ENCODE measurements at places on chromosomes 4 and X. TPM values are rescaled to one million over a fixed set of nuclear protein-coding genes. Genes with fewer than 3 reads are reported as not detected.
A peak's percentile ranks its signal among the peaks of the same experiment; 100 is the strongest.

DNA sequence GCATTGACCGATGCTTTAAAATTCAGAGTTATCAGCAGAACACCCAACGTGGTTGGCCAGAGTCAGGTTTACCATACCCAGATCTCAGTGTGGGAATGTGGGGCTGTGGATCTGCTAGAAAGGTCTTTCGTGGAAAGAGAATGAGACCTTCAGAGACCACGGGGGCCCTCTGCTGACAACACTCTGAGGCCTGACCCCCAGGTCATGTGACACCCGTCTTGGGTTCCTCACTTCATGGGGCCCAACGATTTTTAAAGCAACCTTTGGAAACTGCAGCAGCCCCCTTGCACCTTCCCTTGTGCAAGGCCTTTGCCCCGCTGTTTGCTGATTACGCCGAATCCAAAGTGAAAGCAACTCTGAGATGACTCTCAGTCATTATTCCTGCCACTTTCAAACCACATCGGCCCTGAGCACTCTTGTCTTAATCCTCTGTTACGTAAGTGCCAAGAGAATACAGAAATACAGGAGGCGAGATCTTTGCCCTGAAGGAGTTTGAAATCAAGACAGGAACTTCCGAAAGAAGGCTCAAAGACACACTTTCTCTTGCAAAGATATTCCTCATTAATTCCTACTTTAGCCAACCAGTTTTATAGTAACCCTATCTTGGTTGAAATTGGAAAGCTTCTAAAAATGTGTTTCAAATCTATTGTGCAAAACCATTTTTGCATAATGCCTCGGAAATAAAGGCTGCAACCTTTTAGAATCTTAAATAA is 88.3 kb downstream of the EVC2 start:
- no peak overlapping the region for H3K4me3 ChIP-seq
- H3K4me1 ChIP-seq, result no peaks in the 10 kb centered on the region
- H3K27ac ChIP-seq, result no peak overlapping the region
- H3K27me3 ChIP-seq, result no peaks in the 10 kb centered on the region

- H3K27me3 ChIP-seq, result no peaks in the 10 kb centered on the region
- DNase-seq, result no peak
- no peak overlapping the region for H3K4me3 ChIP-seq
- no peaks in the 10 kb centered on the region for H3K4me1 ChIP-seq
- no peaks in the 10 kb centered on the region for H3K36me3 ChIP-seq
Measured at GRCh38 chr4:179123084-179123483, 1680.8 kb upstream of the AGA start.

DNA sequence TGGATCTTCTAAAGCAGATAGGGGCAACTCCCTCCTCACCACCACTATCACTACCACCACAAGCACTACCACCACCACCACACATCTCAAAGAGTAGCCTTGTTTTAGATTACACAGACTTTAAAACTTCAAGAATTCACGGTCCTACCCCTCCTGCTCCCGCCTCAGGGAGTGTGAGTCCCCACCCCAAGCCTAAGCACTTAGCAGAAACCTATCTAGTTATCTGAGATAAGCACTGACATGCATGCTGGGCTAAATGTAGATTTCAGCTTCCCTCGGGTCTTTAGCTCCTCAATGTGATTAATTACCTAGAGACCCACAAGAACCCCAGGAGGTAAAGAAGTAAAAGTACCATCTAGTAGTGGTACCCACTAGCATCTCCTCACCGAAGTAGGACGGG is 775 bp downstream of the AMOT start:
- no peaks in the 10 kb centered on the region for H3K36me3 ChIP-seq
- peak overlapping the region; percentile 17 for H3K27ac ChIP-seq
- H3K4me1 ChIP-seq, result peaks cover 13% of the 10 kb centered on the region

DNA sequence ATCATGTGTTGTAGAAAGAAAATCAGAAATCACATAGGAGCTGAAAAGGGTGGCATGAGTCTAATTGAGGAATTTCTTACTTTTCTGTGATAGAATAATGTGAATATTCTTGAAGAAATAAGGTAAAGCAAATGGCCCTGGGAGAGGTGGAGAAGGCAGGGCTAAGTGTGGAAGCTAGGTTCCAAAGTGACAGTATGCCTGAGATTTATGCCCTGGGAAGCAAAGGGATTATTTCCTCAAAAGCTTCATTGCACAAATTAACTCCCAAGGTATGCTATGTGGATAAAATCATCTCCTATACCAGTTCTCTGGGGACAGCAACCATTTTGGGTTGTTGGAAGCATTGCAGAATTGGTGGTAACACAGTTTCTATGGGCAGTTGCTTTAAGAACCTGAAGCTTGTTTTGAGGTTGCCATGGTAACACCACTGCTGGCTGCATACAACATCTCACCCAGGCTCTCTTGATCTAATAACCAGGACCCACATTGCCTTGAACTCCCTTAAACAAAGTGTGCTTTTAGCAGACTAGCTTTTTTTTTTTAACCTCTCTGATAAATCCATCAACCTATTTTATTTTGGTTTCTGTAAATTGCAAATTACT is 21.0 kb downstream of the MAOA start:
- H3K36me3 ChIP-seq, result no peaks in the 10 kb centered on the region
- DNase-seq, result no peak
- no peak overlapping the region for H3K27ac ChIP-seq
- H3K4me3 ChIP-seq, result no peak overlapping the region
- peaks cover under 1% of the 10 kb centered on the region for H3K27me3 ChIP-seq

GRCh38 chr4:62487016-62487415 is 1286.9 kb downstream of the ADGRL3 start:
- no peak overlapping the region for H3K27ac ChIP-seq
- no peak for DNase-seq
- H3K27me3 ChIP-seq, result no peaks in the 10 kb centered on the region

DNA sequence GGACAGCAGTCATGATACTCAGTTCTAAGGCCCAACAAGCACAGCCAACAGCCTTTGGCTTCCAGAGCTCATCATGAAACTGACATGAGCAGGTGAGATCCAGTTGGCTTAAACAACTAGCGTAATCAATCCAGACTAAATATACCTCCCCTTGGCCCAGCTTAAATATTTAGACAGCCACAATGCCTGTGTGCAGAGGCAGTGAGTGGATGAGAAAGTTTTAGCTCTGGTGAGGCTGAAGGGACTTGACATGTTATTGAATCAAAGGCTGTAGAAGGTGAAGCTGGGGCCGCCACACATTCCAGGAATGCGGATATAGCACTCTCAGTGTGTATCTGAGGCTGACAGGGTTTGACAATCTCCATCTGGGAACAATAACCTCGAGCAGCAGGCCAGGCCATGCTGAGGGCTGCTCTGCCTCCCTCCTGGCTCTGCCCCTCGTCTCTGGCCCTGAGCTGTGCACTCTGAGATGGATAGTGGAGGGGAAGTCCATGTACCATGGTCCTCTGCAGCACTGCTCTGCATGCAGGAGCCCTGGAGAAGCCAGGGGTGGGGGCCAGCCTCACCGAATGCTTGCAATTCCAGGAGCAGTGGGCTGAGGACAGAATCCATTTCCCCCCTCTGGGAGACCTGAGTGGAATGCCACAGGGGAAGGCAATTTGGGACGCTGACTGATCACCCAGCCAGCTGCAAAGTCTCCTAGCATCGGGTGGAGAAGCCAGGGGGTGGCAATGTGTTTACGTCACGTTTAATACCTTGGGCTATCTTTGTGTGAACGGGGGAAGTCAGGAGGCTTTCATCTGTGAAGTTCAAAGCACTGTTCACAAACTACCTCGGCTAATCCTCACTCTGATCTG is 37.3 kb upstream of the RASL11B start:
- peak overlapping the region; percentile 41 for H3K27ac ChIP-seq
- H3K4me1 ChIP-seq, result peaks cover 37% of the 10 kb centered on the region
- H3K36me3 ChIP-seq, result peaks cover 4% of the 10 kb centered on the region
- no peaks in the 10 kb centered on the region for H3K27me3 ChIP-seq
- no peak overlapping the region for H3K4me3 ChIP-seq

- no peaks in the 10 kb centered on the region for H3K4me1 ChIP-seq
- no peak overlapping the region for H3K4me3 ChIP-seq
- H3K27me3 ChIP-seq, result peaks cover 2% of the 10 kb centered on the region
- no peak overlapping the region for H3K27ac ChIP-seq
- no peak for DNase-seq
Measured at GRCh38 chr4:123553279-123553678, 156.7 kb downstream of the SPRY1 start.

DNA sequence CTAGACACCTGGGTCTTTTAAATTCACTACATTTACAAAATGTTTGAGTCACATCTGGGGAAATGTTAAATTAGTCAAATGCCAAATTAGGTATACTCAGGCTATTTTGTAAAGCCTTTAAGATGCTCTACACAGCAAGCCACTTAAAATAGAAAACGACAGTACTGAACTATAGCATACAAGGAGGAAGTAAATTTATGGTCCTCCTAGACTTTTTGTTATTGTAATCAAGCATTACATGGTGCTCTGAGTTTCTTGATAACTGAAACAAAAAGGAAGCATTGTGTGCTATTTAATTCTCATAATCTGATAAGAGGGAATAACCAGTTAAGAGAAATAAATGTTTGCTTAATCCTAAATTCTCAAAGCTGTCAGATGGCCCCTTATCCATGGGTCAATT is 46.2 kb downstream of the SLC9A7 start:
- DNase-seq, result no peak
- no peak overlapping the region for H3K27ac ChIP-seq
- peaks cover 9% of the 10 kb centered on the region for H3K36me3 ChIP-seq

- H3K4me1 ChIP-seq, result no peaks in the 10 kb centered on the region
- no peak for DNase-seq
- H3K4me3 ChIP-seq, result no peak overlapping the region
- no peaks in the 10 kb centered on the region for H3K27me3 ChIP-seq
- H3K27ac ChIP-seq, result no peak overlapping the region
Measured at GRCh38 chrX:40844471-40844870, 109.1 kb upstream of the MED14 start.

DNA sequence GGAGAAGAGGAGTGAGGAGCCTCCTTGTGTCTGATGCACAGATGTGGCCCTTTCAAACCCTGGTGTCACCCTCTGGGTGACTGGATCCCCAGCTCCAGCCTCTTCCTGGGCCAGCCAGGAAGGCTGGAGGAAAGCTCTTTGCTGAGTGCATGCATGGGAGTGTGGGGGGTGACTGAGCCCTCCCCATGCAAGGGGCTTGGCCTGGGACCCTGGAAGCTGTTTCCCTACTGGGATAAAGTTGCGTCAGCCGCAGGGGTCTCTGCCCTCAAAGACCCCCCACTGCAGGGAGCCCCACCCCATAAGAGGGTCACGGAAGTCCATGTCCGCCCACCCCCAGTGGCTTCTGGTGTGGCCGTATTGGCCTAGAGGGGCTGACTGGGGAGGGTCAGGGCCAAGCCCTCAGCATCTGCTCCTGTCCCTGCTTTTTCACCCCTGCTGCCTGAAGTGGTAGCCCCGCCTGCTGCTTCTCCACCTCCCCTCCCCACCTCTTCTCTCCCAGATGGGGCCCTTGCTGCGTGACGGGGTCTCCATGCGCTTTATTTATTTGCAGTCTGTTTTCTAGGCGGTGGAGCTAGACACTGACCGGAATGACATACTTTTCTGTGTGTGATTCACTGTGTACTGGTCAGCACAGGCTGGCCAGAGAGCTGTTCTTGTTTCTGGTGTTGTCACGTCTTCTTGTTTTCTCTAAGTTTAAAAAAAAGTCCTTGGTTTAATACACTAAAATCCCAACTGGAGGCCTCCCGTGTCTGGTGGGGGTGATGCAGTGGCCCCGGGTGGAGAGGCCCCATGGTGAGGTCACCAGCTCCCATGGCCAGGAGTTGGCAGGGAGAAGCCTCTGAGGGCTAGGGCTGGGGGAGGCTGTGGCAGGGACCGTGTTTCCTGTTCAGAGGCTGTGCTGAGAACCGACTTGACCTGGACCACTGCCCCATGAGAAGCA is 3.6 kb downstream of the SMIM10L2A start:
- H3K27me3 ChIP-seq, result peaks cover 3% of the 10 kb centered on the region
- H3K4me1 ChIP-seq, result peaks cover 3% of the 10 kb centered on the region
- no peak for DNase-seq
- no peaks in the 10 kb centered on the region for H3K36me3 ChIP-seq
- no peak overlapping the region for H3K4me3 ChIP-seq

DNA sequence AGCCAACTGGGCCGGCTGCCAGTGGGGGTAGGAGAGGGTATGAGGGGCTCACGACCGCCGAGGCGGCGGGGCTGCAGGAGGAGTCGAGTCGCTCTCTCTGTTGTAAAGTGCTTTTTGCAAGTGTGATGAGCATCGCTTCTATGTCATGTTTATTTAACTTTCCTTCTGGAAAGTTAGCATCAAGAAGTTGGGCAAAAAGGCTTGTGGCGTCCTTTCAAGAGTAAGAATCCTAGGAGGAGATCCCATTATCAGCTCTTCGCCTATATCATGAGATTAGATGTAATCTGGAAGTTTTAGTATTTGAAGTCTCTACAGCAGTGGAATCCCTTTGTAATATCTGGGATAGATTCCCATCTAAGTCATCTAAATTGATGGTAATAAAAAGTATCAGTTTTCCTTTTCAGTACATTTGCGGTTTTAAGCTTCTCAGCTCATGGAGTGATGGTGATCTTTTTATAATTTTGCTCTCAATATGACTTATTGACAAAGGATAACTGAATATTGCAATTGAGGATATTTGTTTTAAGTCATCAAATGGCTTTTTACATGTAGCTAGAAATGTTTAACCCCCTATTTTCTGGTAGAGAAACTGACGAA is 1.7 kb downstream of the GALNT7 start:
- no peak for DNase-seq
- no peaks in the 10 kb centered on the region for H3K36me3 ChIP-seq
- peaks cover 56% of the 10 kb centered on the region for H3K4me1 ChIP-seq
- H3K4me3 ChIP-seq, result peak overlapping the region; percentile 81
- no peaks in the 10 kb centered on the region for H3K27me3 ChIP-seq

DNA sequence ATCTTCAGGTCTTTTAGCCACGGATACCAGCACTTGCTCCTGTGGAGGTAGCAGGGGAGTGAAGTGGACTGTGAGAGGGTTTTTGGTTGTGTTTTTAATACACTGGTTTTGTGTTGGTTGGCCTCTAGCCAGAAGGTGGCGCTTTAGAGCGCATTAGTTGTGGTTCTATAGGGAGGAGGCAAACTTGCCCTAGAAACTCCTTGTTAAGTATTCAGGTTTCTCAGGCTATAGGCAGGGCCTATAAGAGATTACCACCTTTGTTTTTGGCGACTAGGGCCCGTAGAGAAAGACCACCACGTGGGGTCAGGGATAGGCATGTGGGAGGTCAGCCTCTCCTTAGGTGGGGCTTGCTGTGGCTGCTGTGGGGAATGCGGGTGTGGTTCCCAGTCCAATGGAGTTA is 221.6 kb upstream of the SPANXN4 start:
- no peaks in the 10 kb centered on the region for H3K36me3 ChIP-seq
- H3K27me3 ChIP-seq, result no peaks in the 10 kb centered on the region
- no peak for DNase-seq
- no peak overlapping the region for H3K4me3 ChIP-seq
- no peak overlapping the region for H3K27ac ChIP-seq

Gene TMSB15B
- 4.1 TPM for total RNA-seq

Gene ADH1C
- total RNA-seq, result not detected

Gene RBM47
- 4.4 TPM for total RNA-seq

Gene CXCL11
- total RNA-seq, result 0.14 TPM

Gene TREX2
- total RNA-seq, result 1.1 TPM

Gene GPRASP1
- 4.2 TPM for total RNA-seq

Gene ZNF185
- 2.0 TPM for total RNA-seq

All from activated CD4-positive, alpha-beta T cell treated with anti-CD3 and anti-CD28 coated beads for 36 hours (primary cell).